NCI-H1930 (cell line): ENCODE measurements at places on chromosomes 16 and 17.

GRCh38 chr17:46212634-46213435 is 19.6 kb upstream of the KANSL1 start:
- peak; percentile 26 for DNase-seq

GRCh38 chr17:38947189-38947588 is 20.0 kb downstream of the FBXO47 start:
- no peak for DNase-seq

DNA sequence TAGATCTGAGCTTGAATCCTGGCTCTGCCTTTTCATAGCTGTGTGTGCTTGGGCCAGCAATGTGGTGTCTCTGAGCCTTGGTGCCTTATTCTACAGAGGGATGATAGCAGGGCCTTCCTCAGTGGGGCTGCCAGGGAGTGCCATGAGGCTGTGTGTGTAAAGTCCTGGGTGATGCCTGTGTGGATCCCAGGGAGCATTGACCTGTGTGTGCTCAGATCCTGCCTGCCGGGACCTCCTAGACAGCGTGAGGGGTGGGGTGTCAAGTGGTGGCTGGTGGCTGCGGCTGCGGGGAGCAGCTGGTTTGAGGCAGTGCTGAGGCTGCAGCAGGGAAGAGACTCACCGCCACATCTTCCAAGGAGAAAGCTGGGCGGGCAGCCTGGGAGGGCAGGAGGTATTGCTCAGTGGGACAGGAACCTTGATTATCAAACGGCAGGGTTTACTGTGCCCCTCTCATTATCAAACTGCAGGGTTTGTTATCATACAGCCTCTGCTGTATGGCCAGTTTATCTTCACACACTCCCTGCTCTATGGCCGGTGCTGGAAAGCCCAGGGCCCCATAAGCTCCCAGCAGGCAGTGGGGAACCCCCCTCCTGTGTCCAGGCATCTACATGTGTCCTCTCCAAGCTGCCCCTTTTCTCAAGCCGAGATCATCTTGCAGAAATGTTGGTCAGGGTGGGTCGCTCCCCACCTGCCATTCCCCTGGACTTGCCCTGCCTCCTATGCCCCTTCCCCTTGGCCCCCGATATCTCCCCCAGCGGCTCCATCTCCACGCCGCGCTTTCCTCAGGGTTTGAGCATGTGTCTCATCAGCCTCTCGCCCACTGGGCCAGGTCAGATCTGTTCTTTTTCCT is 3.1 kb upstream of the ADCY7 start:
- no peak for DNase-seq

- DNase-seq: no peak
These were observed 77.9 kb upstream of the SDK2 start for GRCh38 chr17:73722165-73722564.
